ENCODE measurements at places on chromosomes 2 and 18.

DNA sequence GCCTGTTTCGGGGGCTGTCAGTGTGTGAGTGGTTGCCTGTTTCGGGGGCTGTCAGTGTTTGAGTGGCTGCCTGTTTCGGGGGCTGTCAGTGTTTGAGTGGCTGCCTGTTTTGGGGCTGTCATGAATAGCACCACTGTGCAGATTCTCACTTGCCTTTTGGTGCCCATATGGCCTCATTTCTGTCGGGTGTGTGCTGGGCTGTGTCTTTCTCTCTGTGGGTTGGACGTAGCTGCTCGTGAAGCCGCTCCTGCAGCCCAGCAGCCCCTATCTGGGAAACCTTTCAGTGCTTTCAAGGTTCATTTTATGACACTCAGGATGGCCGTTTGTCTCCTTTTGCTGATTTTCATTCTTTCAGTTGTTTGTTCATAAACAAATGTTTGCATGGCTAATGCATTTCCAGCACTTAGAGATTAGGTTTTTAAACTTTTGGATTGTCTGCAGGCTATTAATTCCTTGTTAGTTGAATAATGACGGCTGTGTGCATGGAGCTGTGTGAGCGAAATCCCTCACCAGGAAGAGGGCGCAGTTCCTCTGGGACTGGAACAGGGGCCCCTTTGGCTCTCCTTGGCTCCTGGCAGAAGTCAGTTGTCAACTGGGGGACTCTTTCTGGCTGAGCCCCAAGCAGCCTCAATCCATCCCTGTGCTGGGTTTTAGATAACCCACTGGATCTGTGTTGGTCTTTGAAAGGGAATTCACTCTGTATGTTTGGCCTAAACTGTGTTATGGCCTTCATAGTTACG lies 10.8 kb downstream of the AGAP1 start:
- DNase-seq = no peak

- no peak for DNase-seq
These were observed 511.8 kb upstream of the RAB12 start for GRCh38 chr18:8097399-8097798.

- no peak for DNase-seq
These were observed 160.9 kb downstream of the ZEB2 start for GRCh38 chr2:144358979-144359541.

GRCh38 chr2:10964052-10964790 lies 52.5 kb downstream of the KCNF1 start:
- DNase-seq = no peak

DNA sequence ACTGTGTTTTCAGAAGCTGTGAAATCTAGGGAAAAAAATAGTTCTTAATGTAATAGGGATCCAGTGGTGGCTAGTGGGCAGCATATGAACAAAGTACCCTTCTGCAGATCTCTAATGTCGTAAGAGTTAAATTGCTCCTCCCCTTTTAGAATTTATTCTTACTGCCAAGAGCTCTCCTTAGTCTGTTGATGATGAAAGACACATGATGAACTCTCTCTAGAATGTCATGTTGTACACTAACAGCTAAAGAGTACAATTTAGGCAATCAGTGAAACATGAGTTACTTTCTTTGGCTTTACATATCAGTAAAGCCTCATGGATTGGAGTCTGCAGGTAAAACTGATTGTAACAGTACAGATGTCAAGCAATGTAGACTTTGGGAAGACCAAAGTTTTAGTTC lies 84.2 kb downstream of the SLC39A10 start:
- DNase-seq = no peak

GRCh38 chr18:23502516-23503037 lies 734 bp upstream of the RMC1 start:
- no peak for DNase-seq

GRCh38 chr18:25145731-25146511 lies 206.0 kb downstream of the ZNF521 start:
- DNase-seq = no peak

DNA sequence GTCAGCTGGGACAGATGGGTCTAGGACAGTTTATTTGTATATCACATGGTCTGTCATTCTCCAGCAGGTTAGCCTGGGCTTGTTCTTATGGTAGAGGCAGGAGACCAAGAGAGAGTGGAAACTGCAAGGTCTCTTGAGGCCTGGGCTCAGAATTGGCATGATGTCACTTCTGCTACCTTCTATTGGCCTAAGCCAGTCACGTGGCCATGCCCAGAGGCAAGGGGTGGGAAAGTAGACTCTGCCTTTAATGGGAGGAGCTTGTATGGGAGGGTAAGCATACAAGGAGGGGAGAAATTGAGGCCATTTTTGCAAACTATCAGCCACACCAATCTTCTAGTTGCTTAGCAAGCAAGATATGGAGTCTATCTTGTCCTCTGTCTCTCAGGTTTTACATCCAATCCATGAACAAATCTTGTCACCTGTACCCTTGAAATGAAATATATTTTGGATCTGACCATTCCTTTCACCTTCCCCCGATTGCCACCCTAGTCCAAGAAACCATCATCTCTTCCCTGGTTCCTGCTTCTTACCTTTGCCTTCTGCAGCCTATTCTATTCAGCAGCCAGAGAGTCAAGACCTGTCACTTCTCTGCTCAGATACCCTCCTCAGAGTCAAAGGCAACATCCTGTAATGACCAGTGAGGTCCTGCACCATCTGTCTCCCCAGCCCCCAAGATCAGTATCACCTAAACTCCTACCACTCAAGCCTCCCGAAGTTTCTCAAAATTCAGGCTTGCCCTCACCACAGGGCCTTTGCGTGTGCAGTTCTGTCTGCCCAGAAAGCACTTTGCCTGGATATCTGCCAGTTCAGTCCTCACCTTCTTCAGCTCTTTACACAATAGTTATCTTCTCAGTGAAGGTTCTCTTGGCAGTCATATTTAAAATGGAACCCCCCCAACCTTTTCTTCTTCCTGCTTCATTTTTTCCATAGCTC lies 240.0 kb downstream of the LOXHD1 start:
- no peak for DNase-seq

GRCh38 chr18:10002280-10002679 lies 88.5 kb downstream of the VAPA start:
- DNase-seq = no peak

- no peak for DNase-seq
These were observed 96.8 kb downstream of the POLE4 start for GRCh38 chr2:75055142-75055819.

DNA sequence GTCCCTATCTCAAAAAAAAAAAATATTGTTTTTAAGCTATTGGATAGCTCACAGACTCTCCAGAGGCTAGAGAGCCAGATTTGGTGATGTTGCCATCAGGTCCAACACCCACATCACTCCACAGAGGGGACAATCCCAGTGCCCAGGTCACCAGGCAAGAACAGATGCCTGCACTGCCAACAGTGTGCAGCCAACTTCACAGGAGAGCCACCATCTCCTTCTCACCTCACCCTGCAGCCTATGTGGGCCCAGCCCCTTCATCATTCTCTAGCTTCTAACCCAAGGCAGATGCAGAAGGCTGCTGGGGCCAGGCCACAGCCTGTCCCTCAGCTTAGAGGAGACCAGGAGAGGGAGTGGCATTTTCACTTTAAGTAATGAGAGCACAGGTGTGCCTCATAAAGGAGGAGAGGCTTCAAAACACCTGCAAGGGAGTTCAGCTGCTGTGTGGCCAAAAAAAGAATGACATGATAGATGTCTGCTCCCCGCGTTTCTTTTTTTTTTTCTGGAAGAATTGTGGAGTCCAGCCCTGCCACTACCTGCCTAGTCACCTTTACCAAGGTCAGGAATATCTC lies 98.0 kb upstream of the ZSWIM2 start:
- DNase-seq = no peak

DNA sequence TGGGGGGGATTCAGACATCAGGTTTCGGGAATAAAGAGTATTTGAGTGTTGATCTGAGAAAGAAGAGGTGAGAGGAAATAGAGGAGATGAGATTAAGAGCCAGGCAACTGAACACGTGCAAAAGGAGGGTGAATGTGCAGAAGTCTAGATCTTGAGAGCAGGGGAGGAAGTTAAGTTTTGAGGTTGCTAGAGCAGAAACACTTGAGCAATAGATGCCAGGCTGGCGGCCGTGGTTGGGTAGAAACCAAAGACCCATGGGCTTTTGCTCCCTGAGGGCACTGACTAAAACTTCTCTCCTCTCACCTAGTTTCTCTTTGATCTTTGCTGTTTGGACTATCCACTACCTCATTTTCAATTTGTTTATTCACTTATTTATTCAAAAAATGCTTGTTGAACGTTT lies 116.0 kb downstream of the CDC42EP3 start:
- no peak for DNase-seq

DNA sequence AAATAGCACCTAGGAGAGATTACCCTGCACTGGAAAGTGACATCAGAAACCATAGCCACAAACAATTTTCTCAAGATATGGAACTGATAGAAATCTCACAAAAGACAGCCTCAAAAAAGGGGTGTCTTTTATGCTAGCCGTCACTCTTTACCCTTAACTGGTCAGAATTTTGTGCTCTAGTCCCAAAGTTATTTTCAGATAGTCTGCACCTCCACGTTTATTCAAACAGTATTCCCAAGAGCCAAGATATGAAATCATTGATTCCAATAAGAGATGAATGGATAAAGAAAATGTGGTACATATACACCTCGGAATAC lies 23.5 kb upstream of the PMAIP1 start:
- no peak for DNase-seq

DNA sequence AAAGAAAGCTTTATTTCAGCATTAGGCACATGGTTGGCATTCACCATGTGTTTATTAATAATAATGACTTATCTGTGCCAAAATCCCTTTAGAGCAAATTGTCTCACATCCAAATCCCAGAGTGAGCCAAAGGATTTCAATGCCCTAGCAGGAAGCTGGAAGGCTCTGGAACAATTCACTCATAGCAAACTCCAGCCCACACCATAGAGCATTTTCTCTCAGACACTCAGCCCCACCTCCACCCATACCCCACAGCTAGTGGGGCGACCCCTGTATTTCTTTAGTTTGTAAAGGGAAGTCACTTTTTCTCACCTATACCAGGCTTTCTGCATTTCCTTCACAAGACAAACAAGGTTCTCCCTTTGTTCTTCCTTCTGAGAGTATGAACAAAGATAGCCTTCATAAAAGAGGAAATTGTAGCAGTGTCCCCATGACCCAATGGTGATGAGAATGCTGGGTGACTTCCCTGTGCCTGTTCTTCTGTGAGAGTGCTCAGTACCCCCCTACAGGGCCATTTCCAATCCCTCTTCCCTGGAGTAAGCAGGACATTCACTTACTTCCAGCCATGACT lies 100.1 kb upstream of the APCDD1 start:
- DNase-seq = no peak

- DNase-seq = no peak
These were observed 102.5 kb downstream of the LOXHD1 start for GRCh38 chr18:46554406-46555080.

DNA sequence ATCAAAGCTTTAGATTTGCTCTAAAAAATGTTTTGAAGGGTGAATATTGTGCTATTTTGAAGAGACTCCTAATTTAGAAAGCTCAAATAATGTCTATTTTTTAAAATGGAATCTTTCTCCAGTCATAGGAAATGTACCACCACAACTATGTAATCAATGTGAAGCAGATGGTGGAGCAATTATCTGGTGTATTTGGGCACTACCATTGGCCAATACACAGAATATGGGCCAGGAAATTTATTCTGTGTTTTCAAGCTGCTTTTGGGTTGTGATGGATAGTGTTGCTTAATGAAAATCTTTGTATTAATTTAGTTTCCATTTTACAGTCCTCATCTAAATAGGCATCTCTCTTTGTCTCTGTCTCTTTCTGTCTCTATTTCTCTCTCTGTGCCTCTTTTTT lies 17.1 kb upstream of the VWC2L start:
- no peak for DNase-seq

Measured in activated naive CD4-positive, alpha-beta T cell (primary cell).